ENCODE measurements at places on chromosomes 4 and X. TPM values are rescaled to one million over a fixed set of nuclear protein-coding genes. Genes with fewer than 3 reads are reported as not detected.

DNA sequence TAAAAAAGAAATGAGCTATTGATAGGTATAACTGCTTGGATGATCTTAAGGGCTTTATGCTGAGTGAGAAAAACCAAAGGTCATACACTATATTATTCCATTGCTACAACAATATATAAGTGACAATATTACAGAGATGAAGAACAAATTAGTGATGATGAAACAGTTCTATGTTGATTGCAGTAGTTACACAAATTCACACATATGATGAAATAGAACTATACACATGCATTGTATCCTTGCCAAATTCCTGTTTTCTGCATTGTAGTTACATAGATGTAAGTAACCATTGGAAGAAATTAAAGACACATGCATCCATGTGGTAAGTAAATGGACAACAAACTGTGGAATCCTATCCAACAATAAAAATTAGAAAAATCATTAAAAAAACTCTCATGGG is 76.5 kb downstream of the CENPC start:
- no peak for DNase-seq

DNA sequence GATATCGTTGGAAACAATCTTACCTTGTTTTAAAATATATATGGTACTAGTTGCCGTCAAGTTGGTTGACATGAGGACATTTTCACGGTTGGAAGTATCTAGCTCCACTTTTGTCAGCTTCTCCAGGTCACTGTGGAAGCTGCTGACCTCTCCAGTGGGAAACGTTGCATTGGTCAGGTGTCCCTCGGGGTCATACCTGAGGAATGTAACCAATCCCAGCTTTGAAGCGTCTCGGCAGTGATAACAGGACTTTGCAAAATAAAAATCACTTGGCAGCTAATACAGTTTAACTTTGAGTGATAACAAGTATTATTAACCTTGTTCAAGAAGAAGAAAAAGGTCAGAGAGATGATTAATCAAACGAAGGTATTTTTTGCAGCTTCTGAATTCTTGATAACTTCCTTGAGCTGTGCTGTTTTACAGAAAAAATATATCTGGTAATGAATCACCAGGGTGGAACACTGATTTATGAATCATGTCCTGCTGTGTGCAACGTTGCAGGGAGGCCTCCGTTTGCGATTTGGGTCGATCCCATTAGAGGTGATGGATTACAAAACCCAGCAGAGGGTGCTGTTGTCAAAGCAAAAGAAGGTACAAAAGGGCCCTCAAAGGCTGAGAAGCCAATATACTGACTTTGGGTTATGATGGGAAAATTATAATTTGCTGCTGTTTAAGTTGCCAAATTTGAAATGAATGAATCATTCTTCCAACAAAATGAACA is 60.1 kb downstream of the SH2D1A start:
- DNase-seq = peak; percentile 14

- no peak for DNase-seq
Measured at GRCh38 chrX:35166023-35166422, 223.4 kb downstream of the FAM47B start.

GRCh38 chrX:135974279-135974856 is 580 bp upstream of the MMGT1 start:
- DNase-seq = peak; percentile 72

- no peak for DNase-seq
Measured at GRCh38 chr4:84803720-84804119, 162.8 kb downstream of the WDFY3 start.

The BTC gene
- total RNA-seq = 20.6 TPM

All from mucosa of descending colon (tissue), 3 donors.